GM03348 (cell line): ENCODE measurements at places on chromosomes 6 and 20.

- DNase-seq = peak; percentile 78
Observed at GRCh38 chr6:137707590-137708360, 159.3 kb upstream of the TNFAIP3 start.

- no peak for DNase-seq
Observed at GRCh38 chr6:34067814-34068213, 78.1 kb downstream of the GRM4 start.

GRCh38 chr6:33976437-33977360 lies 169.2 kb downstream of the GRM4 start:
- no peak for DNase-seq

GRCh38 chr20:32051720-32052089 lies 337 bp upstream of the HCK start:
- DNase-seq = no peak

DNA sequence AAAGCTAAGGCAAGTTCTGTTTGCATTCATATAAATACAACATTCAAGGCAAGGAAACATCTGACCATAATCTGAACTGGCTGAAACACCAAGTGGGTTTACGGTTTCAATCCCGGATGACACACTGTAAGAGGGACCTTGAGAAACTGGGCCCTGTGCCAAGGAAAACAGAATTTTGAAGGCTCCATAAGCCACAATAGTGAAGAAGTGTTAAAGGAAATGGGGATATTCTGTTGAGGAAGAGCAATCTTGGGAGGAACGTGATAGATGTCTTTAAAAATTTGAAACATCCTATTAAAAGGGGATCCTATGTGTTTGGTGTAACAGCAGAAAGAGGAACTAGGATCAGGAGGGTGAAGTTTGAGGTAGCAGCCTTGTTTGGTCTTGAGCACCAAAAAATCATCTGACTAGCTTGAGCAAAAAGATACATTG lies 82.4 kb upstream of the TAB2 start:
- no peak for DNase-seq

DNA sequence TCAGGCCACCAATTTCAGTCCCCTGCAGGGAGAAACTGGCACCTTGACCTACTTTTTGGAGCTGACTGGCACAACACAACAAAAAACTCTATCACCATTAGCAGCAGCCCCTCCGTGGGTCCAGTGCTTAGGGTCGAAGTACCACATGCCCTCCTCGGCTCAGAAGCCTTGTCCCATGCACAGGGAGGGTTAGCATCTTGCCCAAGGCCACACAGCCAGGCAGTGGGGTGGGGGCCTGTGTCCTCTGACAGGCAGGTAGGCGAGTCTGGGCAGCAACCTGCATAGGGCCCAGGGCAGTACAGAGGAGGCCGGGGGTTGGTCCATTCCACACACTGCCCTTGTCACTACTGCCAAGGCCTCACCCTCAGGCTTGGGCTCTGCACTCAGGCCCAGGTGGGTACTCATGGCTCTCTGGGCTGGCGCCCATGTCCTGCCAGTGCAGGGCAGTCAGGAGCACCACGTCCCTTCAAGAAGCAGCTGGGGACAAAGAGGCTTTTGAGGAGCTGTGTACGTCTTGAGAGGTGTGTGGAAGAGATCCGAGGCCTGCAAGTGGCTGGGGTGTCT lies 53.6 kb downstream of the PYGB start:
- no peak for DNase-seq

DNA sequence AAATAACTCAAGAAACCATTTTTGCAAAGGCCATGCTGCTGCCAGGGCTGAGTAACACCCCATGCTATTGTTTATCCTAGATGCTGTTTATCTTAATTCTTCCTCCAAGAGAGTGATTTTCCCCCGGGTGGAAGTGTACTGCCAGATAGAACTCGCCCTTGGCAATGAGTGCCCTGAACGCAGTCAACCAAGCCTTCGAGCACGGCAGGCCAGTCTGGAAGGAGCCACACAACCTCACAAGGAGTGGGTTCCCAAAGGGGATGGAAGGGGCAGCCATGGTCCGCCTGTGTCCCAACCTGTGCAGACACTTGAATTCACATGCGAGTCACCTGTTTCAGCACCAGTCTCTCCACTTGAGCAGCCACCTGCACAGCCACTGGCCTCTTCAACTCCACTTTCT lies 31.9 kb downstream of the PNPLA1 start:
- no peak for DNase-seq
